Esophagus squamous epithelium (tissue), 5 donors: ENCODE measurements at places on chromosomes 7 and 10.

DNA sequence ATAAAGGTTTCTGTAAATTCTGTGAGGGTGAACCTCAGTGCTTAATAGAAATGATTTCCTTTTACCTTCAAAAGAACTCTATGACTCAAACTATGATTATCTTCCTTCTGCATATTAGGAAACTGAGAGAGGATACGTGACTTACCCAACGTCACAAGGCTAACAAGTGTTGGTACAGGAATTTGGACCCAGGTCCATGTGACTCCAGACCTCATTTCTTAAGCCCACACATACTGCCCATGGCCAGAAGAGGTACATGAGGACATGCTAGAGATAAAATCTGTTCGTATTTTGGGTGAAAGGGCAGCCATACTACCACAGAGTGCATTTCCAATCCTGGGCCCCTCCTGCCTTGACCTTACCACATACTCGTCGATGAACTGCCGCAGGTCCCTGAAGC is 61.5 kb upstream of the TM9SF3 start:
- DNase-seq, result no peak

GRCh38 chr10:73865107-73865458 is 9.3 kb downstream of the CAMK2G start:
- no peak for DNase-seq

GRCh38 chr10:17387861-17388503 is 66.4 kb downstream of the ST8SIA6 start:
- no peak for DNase-seq

- DNase-seq, result no peak
Measured at GRCh38 chr7:110170841-110171240, 920.1 kb upstream of the LRRN3 start.

DNA sequence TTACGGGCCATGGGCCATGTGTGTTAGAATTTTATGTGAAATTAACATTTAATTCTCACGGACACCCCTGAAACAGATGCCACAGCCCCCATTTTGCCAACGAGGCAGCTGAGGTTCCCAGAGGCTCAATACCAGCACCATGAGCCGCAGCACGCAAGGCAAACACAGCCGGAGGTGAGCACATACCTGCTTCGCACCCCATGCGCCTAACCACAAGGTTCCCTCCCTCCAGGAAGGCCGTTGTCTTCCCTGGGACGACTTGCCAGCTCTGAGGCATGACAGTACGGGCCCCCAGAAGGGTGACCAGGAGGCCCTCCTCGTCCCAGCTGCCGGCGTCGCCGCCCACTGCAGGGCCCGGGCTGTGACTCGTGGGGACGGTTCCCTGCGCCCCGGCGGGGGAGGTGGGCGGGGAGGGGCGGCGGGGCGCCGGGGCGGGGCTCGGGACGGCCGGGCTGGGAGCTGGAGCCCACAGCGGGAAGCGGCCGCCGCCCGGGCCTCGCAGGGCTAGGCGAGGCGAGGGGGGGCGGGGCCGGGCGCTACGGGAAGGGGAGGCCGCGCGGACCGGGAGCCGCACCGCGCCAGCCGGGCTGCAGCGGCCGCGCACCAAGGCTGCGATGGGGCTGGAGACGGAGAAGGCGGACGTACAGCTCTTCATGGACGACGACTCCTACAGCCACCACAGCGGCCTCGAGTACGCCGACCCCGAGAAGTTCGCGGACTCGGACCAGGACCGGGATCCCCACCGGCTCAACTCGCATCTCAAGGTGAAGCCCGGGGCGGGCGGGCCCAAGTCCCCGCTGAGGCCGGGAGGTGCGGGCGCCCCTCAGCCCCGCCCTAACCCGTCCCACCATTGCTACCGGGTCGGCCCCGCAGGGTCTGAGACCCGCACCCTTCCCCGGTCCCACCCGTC is at the start of gene CAV2:
Gene CAV2, plus strand, starts transcription at position 571 of the 910 bp plus-strand sequence. Its CDS starts 44 bp downstream, at position 615.
- DNase-seq, result no peak

DNA sequence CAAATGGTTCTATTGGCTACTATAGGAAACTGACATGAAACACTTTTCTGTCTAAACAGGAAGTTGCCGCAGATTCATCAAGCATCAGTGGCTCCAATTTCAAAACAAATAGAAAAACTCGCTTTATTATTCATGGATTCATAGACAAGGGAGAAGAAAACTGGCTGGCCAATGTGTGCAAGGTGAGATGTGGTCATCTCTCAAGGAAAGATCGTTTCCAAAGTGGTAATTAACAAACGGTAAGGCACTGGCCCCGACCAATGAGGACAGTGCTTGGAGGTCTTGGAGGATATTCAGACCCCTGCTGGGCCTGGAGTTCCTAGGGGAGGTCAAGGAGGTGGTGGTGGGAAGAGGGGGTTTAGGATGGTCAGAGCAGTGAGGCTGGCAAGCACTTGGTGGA is 2.6 kb downstream of the PNLIP start:
- DNase-seq, result no peak

DNA sequence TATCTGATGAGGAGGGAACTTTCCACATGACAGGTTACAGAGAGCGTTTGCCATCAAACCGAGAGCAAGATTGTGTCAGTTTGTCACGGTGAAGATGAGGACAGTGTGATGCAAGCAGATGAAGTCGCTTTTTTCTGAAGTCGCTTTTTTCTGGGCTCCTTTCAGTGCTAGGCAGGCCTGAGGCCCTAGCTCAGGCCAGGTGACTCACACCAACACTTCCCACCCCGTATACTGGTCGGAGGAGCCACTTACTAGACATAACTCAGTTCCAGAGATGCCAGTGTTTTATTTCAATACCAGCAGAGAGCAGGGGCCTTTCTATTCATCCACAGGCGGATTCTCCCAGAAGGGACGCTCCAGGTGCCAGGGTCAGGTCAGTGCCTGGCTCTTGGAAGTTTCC is 58.9 kb downstream of the SFMBT2 start:
- DNase-seq, result no peak
